ENCODE measurements at places on chromosomes 5 and 9.

DNA sequence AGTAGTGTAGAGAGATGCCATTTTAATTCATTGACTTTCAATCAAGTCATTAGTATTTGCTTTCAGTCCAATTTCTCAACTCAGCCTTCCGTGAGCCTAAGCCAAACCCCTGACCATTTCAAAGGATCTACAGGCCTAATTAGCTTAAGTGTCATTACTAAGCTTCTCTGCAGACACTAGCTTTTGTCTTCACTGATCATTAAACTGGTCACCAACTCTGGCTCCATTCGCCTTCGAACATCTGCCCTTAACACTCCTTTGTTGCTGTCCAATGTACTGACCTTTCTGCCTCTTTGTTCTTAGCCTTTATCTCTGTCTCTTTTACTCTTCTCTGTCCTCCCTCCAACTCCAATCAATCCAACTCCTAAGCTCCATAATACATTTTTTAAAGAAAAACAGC is 299.3 kb downstream of the DIRAS2 start:
- peak; percentile 70 for DNase-seq

DNA sequence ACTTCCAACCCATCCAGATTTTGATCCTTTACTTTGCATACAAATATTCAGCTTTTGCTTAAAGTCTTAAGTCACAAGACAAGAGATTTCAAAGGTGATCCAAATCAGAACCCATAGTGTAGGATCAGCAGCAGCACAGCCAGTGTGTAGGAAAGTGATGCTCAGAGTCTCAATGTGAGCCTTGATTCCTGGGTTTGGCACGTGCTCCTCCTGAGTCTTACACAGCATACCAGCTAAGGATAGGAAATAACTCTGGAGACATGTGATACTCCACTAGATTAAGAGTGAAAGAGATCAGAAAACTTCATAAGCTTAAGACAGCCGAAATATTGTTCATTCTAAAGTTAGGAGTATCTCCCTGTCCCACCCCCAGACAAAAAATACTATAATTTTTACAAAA is 344.9 kb downstream of the SEMA5A start:
- DNase-seq = no peak

DNA sequence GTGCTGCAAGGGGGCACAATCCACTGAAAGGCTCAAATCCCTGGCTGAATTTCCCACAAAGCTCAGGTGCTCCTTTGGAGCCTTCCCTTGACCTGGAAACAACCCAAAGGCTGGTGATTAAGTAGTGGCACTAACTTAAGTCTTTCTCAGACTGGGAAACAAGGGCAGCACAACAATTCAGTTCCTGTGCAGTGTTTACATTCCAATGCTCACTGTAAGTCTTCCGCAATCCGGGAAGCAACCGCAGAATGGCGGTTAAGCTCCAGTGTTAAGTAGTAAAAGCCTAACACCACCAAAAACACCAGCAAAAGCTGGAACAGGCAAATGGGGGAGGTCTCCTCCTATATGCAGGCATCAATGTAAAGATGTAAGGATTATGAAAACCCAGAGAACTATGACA is 117.2 kb downstream of the TRPM3 start:
- no peak for DNase-seq

DNA sequence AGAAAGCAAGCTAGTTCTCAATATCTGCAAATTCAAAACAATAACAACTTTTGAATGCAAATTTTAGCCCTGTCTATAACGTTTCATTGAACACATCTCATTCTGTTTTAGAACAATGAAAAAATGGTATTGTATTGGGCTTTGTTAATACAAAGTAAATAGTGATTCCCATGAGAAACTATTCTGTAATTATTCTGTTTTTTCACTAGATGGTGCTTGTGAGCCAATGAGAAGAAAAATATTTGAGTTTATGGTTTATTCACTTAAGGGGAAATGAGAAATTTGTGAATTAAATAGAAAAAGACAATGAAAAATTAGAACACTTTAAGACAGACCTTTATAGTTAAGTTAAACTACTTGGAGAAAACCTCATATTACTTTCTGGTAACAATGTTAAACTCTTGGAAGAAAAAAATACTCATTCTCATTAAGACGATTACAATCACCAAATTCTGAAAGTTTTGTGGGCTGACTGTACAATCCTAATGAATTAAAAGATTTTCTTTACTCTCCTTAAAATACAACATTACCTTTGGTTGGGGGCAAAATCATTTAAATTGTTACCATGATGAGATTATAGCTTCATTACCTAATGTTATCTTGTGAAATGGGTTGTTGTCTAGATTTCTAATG is 127.0 kb downstream of the NNT start:
- DNase-seq = peak; percentile 37

- DNase-seq = no peak
Observed at GRCh38 chr5:154356020-154356655, 89.7 kb upstream of the SAP30L start.

GRCh38 chr5:51271261-51271660 is 112.0 kb upstream of the ISL1 start:
- DNase-seq = peak; percentile 6

DNA sequence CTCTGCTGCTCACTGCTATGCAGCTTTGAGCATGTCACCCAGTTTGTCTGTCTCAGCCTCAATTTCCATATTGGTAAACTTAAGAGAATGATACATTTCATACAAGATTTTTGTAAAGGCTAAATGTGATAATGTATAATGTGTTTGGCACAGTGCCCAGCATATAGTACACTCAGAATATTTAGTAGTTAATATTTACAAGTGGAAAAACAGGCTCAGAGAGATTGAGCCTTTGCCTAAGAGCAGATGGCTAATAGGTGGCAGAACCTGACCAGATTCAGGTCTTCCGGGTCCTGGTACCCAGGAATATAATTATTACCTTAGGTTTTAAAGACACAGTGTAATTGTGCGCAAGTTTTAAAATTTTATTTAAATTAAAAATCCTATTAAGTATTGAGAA is 46.8 kb upstream of the KIAA1958 start:
- DNase-seq = no peak

DNA sequence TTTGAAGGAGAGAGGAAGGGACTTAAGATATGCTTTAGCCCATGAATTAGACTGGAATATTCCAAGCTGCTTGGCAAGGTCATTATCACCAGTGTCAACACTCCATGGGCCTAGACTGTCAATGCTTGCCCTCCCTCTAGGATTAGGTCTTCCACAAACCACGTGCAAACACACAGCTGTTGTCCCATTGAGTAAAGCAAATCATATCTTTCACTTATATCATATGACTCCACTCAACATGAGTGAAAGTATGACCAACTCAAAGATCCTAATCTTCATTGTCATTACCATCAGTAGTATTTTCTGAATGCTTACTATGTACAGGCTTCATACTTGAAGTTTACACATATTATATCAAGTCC is 57.0 kb upstream of the GRAMD2B start:
- no peak for DNase-seq

DNA sequence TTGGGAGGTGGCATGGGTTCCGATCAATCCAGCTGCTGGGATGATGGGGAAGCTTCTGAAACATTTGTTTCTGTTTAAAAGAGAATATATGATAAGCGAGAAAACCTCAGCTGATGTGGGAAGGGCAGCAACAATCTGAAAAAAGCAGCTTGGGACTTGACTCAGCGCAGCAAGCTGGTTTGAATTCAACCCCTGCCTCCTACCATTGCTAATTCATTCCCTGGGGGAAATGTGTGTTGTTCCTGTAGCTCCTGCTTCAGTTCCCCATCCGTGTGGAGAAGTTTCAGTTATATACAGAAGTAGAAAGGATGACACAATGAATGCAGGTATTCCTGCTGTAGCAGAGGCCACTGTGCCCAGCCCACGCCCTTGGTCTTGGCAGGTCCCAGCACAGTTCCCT is 145.1 kb downstream of the NXNL2 start:
- DNase-seq = no peak

GRCh38 chr9:4799033-4799430 is 6.3 kb downstream of the RCL1 start:
- peak; percentile 3 for DNase-seq

DNA sequence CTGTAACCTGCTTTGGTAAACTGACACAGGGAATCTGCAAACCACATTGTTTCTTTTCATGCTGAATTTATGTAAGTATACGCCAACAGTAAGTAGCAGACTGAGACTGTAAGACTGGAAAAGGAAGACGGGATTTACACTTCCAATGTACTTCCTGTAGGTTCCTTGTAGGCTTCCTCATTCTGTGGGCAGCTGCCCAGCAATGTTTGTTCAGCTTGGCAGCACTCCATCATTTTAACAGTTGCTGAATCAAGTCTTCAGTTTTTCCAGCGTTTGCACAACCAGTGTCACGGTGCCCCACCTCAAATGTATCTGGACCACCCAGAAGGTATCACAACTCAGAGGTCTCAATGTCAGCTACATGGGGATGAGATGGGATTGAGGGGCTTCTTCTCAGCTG is 232.6 kb downstream of the PRDM9 start:
- DNase-seq = no peak

GRCh38 chr9:120694559-120694958 is 19.7 kb downstream of the MEGF9 start:
- no peak for DNase-seq

GRCh38 chr5:14685757-14686156 is 21.2 kb downstream of the OTULIN start:
- DNase-seq = peak; percentile 70

- no peak for DNase-seq
Observed at GRCh38 chr5:153964191-153964879, 74.4 kb downstream of the FAM114A2 start.

- peak; percentile 66 for DNase-seq
Observed at GRCh38 chr9:38432922-38433510, 8.8 kb upstream of the IGFBPL1 start.

GRCh38 chr9:19049917-19050636 is 850 bp downstream of the RRAGA start:
- peak; percentile 41 for DNase-seq

DNA sequence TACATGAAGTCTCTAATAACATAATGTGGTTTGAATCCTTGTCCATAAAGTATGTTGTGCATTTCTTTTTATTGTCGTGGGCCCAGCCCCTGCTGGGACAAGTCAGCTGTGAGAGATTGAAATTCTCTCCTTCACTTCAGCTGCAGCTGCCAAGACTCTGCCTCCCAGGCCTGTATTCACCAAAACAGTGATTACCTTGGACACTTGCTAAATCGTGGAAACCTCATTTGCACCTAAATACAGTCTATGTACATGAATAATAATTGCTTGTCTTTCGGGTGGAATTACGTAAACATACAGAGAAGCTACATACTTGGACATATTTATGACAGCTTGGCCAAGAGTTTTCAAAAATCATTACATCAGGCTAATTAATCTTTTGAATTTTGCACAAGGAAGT is 898.5 kb upstream of the SEMA6A start:
- DNase-seq = no peak

DNA sequence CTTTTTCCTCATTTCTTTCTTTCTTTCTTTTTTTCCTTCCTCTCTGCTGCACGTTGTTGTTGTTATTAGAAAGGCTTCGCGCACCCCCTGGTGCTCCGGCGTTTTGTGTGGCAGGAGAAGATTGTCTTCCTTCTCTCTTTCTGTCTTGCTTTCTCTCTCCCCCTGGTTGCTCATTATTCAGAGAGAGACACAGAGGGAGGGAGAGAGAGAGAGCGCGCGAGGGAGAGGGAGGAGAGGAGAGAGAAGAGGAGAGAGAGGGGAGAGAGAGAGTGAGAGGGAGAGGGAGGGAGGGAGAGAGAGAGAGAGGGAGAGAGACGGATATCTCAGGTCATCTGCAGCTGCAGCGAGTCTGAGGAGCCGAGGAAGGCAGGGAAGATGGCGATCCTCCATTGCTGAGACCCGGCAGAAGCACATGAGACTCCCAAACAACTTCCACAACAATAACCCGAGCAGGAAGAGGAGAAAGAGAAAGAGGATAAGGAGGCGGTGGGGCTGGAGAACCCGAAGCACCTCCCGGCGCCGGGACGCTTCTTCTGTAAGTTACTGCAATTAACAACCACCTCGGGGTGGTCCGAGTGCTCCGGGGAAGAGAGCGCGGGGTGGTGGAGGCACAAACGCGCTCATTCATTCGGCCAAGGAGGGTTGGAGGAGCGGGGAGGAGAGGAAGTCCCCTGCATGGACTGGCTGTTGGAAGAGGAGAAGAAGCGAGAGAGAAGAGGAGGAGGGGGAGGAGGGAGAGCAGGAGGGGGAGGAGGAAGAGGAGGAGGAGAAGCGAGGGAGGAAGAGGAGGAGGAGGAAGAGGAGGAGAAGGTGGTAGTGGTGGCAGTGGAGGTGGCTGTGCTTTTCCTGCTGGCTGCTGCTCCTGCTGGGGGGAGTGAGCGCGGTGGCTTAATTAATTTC is at the start of gene ZNF462:
Gene ZNF462 (plus strand): TSS at position 346 of the 900 bp plus-strand sequence. CDS start 60,218 bp downstream, outside the sequence.
- DNase-seq = peak; percentile 96

DNA sequence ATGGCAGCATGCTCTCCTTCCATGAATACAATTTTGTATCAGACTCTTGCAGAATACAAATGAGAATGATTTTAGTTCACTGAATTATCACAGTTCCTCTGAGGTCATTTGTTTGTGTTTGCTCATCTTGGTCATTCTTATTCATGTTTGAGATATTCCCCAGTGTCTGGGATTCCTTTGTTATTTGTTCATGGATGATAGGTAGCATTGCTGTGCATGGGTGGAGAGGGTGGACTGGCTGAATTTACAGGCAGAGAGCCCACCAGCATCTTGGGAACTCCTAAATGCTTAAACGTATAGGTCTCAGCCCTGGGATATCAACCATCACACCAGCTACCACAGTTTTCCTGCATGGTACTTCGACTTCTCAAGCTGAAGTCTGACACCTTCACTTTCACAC is 459.8 kb downstream of the CCDC171 start:
- no peak for DNase-seq

- no peak for DNase-seq
Observed at GRCh38 chr9:61670616-61671015, 480.8 kb downstream of the SPATA31A7 start.

DNA sequence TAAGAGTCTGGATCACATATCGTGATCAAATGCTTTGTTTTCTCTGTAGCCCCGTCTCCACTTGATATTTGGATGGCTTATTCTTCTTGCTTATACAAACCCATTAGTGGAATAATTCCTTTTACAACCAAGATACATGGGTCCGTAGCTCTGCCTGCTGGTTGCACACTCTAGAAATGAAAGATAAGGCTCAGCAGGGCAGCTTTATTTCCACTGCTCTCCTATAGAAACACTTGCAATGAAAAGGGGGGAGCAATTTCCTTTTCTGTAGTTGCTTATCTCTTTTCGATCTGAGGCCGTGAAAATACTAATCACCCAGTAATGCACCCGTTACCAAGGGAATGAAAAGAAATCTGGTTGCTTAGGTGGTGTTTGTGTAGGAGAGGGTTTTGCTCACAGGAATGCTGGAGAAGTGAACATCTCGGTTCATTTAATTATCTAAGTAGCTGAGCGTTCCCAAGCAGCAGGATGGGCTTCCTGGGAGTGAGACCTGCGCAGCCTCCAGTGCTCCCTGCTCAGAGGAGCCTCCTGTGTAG is 131.7 kb downstream of the ADAMTS16 start:
- peak; percentile 82 for DNase-seq

- no peak for DNase-seq
Observed at GRCh38 chr9:120974921-120975320, 48.3 kb upstream of the TRAF1 start.

DNA sequence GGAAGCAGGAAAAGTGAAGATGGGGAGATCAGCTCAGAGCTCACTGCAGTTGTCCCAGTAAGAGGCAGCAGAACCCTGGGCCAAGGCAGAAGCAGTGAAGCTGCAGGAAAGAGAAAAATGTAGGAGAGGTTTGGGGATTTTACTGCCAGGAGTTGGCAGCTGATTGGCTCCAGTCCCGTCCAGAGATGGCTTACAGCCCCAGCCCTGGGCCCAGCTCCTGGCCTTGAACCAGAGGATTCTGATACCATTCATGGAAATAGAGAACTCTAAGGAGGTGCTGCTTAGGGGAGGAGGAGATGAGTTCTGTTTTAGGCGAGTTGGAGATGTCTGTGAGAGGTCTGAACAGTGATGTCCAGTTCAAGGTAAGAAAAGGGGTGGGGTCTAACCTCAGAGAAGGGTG is 4.6 kb downstream of the MORN5 start:
- no peak for DNase-seq
